ENCODE measurements at places on chromosomes 1 and 21. TPM values are rescaled to one million over a fixed set of nuclear protein-coding genes. Genes with fewer than 3 reads are reported as not detected.

The VSIG8 gene
- not detected for total RNA-seq

The WNT3A gene
- total RNA-seq = not detected

The TESK2 gene
- total RNA-seq = 3.3 TPM

The NBPF4 gene
- total RNA-seq = not detected

The GSTM1 gene
- not detected for total RNA-seq

The BLACAT1 gene
- total RNA-seq = 1.1 TPM

The TSPAN1 gene
- total RNA-seq = 2.3 TPM

The ECM1 gene
- total RNA-seq = 2.8 TPM

The FAM72D gene
- total RNA-seq = 0.61 TPM

The HCRTR1 gene
- total RNA-seq = not detected

The KAZN gene
- 7.9 TPM for total RNA-seq

The XPR1 gene
- 62.1 TPM for total RNA-seq

The PDC gene
- not detected for total RNA-seq

The RHBG gene
- total RNA-seq = not detected

The DYNLT5 gene
- 1.4 TPM for total RNA-seq

The RXRG gene
- 10.4 TPM for total RNA-seq

The LRRC71 gene
- not detected for total RNA-seq

The TAS1R1 gene
- total RNA-seq = not detected

The KANK4 gene
- total RNA-seq = not detected

The MAN1C1 gene
- 5.4 TPM for total RNA-seq

The NUF2 gene
- 5.8 TPM for total RNA-seq

The ZFP69 gene
- total RNA-seq = 5.0 TPM

The BGLAP gene
- total RNA-seq = not detected

The GBP5 gene
- not detected for total RNA-seq

The RNF187 gene
- total RNA-seq = 201 TPM

The SLC44A3 gene
- 129 TPM for total RNA-seq

The CD2 gene
- total RNA-seq = not detected

The CATSPERE gene
- total RNA-seq = 0.59 TPM

The OR2AK2 gene
- total RNA-seq = 0.49 TPM

The TRIM46 gene
- 30.4 TPM for total RNA-seq

The TMCO1 gene
- 74.9 TPM for total RNA-seq

The FNBP1L gene
- total RNA-seq = 251 TPM

The KIF2C gene
- 8.6 TPM for total RNA-seq

The IL12RB2 gene
- not detected for total RNA-seq

The CYP4Z1 gene
- total RNA-seq = not detected

The ESPN gene
- total RNA-seq = 25.7 TPM

The SMCP gene
- not detected for total RNA-seq

The FHAD1 gene
- not detected for total RNA-seq

The FCRL1 gene
- total RNA-seq = not detected

The STYXL2 gene
- 0.27 TPM for total RNA-seq

The SYT2 gene
- total RNA-seq = 2.6 TPM

The TLR5 gene
- not detected for total RNA-seq

The MSH4 gene
- total RNA-seq = 0.20 TPM

The GNAT2 gene
- not detected for total RNA-seq

The FCRL4 gene
- not detected for total RNA-seq

The NUP210L gene
- 0.10 TPM for total RNA-seq

The APCS gene
- not detected for total RNA-seq

The PRR9 gene
- not detected for total RNA-seq

The CELA3A gene
- not detected for total RNA-seq

The GJB3 gene
- not detected for total RNA-seq

The CDA gene
- total RNA-seq = not detected

The ITLN2 gene
- not detected for total RNA-seq
